Substantia nigra (tissue), 51 donors: ENCODE measurements at places on chromosomes 11 and 22.

DNA sequence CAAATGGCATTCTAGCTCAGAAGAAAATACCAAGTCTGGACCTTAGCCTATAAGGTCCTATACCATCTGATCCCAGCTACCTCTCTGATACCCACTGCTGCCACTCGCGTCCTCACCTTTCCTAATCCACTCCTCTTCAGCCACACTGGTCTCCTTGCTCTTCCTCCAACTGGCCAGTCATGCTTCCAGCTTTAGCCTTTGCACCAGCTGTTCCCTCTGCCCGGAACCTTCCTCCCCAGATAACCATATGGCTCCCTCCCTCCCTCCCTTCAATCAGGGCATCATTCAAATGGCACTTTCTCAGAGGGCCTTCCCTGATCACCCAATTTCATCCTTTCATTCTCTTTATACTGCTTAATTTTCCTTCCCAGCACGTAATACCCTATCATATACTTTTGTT, 67.9 kb downstream of the KCNC1 start:
- DNase-seq = no peak

GRCh38 chr11:77127235-77127911, 673 bp upstream of the MYO7A start:
- DNase-seq = peak; percentile 34

DNA sequence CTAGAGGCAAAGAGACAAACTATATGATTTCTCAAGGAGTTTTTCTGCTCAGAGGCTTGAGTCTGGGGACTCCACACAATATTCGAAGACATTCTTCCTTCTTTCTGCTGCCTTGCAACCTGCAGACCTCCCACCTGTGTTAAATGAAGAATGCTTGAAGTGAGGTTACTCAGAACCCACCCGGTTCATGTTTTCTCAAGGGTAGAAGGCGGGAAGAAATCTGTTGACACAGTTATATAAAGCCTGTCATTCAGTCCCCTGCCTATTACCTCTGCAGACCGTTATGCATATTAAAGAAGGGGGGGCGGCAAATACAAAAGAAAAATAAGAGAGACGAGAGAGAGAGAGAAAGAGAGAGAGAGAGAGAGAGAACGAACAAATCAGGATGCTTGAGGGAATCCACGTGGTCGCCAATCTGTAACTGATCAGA, 2.2 kb upstream of the KMT2A start:
- no peak for DNase-seq

DNA sequence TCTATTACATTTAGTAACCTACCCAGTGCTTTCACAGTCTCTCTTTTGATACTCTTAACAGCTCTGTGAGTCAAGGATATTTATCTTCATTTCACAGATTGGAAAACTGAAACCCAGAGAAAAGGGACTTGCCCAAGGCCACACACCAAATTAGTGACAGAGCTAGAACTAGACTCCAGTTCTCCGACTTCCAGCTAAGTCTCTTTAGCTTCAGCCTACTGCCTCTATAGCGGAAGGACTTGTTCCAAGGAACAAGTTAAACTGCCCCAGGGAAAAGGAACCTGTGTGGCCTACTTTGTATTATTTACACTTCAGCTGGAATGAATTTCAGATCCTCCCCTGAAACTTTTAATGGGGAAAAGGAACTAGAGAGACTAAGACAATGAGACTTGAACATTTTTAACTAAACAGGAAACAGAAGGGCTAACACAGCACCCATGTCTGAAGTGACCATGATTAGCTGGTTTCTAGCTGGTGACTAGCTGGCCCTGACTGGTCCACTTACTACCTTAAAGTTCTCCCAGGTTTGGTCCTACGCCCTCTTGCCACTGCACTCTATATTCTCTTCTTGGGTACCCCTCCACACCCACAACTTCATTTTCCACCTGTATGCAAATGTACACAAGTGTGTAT, 1.3 kb downstream of the LRRC51 start:
- no peak for DNase-seq

- no peak for DNase-seq
These were observed 2.0 kb downstream of the PLEKHA7 start for GRCh38 chr11:17012179-17012578.

GRCh38 chr11:95760941-95761340, 28.6 kb downstream of the FAM76B start:
- no peak for DNase-seq

DNA sequence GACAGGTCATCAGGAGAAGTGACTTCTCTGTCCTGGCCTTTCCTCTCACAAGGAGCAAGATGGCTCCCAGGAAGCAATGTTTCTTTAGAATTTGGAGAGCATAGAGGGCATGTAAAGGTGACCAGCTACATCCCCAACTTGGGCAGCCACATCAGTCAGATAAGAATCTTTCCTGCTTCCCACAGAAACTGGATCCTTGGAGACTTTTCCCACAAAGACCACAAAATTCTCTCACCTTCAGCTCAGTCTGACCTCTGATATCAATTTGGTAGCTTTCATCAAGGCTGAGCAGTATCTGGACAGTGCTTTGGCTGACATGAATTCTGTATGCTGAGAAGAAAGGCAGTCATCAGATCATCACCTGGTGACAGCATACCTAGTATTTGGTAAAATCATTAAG, 23.3 kb upstream of the LRRC32 start:
- no peak for DNase-seq

DNA sequence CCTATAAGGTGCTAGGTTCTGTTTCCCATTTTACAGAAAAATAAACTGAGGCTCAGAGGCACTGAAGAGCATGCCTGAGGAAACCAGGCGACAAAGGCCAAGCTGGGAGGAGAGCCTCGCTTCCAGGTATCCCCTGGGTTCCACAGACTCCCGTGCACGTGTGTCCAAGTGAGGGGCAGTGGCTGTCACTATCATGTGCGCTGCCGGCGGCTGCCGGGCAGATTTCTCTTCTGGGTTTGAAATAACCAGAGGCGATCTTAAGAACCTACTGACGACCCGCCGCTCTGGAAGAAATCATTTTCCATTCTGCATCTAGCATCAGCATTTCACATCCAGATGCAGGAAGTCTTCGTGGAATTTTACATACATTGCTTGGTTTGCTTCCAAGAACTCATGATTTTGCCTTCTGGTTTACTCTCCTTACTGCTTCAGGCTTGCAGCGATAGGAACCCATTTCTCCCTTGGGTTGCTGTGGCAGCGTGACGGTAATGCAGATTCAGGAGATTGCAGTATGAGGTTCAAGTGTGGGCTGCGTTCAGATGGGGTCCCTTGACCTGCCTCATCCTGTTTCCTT, 28.6 kb downstream of the ARHGAP8 start:
- DNase-seq = no peak

GRCh38 chr11:19871531-19871930, 158.9 kb downstream of the NAV2 start:
- DNase-seq = no peak

GRCh38 chr11:24253237-24253760, 243.6 kb upstream of the LUZP2 start:
- no peak for DNase-seq

DNA sequence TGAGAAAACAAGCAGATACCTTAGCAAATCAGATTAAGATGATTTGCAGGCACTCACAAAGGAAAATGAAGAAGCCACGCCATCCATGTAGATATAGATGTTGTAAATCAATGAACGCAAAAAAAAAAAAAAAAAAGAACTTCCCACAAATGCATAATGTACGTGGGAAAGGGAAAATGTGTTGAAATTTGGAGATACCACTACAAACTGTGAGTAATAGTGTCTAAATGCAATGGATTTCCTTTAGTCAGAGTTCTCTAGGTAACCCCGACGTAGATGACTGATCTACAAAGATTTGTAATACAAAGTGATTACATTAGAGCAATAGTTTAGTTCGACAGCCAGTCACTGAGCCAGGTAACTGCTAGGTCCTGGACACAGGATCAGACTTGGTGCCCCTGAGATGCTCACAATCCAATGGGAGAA, 783 bp upstream of the ANKRD54 start:
- DNase-seq = no peak

- no peak for DNase-seq
These were observed 163.1 kb downstream of the ETS1 start for GRCh38 chr11:128424271-128424711.
